ENCODE measurements at places on chromosomes 3 and 15.

- DNase-seq, result no peak
Measured at GRCh38 chr3:36514171-36514570, 133.9 kb downstream of the STAC start.

GRCh38 chr15:65081270-65081669 is 4.7 kb downstream of the KBTBD13 start:
- DNase-seq, result no peak

DNA sequence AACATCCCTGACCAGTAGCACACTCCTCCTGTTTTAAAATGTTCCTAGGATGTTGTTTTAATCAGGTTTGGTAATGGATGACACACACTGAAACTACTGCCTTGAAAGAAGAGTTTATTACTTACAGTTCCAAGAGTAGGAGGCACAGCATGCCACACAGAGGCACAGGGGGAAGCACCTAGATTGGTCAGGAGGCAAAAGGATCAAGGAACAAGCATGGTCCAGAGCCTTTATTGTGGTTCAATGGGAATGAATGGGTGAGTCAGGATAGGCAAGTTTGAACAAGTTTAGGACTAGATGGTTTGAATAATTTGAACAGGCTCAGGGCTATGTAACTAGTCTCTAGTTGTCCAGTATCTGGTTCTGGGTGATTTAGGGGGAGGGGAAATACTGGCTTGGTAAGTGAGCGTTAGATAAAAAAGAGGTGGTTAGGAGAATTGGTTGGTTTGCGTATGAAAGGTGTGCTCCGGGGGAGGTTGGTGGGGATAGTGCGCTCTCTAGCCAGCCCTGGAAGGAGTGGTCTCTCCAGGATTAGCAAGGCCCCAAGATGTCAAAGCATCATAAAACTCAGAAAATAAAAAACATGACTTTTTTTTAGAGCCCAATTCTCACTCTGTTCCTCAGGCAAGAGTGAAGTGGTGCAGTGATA is 35.1 kb downstream of the TMOD3 start:
- DNase-seq, result no peak

DNA sequence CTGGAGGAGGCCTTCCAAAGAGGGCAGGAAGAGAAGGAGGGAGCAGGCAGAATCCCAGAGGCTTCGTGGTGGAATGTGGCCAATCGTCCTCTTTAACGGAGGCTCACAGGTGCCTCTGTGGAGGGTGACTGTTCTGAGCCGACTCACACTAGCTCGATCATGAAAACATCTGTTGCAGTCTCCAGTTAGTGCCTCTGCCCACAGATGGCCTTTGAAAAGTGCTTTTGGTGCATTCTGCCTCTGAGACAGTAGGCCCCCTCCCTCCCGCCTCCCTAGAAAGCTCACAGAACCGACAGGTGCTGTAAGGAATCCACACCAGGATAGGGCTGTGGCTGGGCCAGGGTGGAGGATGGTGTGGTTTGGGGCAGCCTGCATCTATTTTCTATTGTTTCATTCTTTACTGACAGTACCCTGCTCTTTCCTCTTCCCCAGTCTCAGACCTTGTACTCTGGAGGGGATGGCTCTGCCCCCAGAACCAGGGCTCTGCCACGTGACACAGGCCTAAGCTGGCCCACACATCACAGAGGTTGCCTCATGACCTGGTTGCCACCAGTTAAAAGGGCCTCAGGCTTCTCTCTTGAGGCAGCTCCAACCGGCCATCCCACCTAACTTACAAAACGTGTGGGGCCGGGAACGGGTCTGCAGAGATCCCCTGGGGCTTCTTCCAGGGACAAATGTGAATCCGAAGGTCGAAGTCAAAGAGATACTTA is 27.2 kb upstream of the PIGZ start:
- DNase-seq, result no peak

DNA sequence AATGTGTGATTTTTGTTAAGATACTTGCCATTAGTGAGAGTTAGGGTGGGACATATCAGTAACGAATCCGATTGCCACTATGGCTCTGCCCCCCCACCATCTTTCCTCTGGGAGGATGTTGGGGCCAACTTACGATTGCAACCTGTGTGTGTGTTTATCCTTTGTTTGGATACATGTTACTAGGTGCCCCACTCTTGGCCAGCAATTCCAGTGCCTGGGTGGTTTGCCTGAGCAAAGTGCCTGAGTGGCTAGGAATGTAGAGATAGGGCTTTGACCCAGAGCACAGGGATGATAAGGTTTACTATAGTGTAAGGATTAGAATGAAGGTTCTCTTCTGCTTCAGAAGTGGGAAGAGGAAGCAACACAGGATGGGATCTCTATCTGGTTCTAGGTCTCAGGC is 231.8 kb downstream of the TP63 start:
- DNase-seq, result no peak
